Muscle of arm (tissue), 14 donors: ENCODE measurements at places on chromosomes 2 and 18. TPM values are rescaled to one million over a fixed set of nuclear protein-coding genes. Genes with fewer than 3 reads are reported as not detected.

The M1AP gene
- polyA plus RNA-seq: 0.23 TPM

The ADAM23 gene
- 18.3 TPM for polyA plus RNA-seq

The FKBP1B gene
- 1.9 TPM for polyA plus RNA-seq

The KCNG3 gene
- not detected for polyA plus RNA-seq

The GREB1L gene
- polyA plus RNA-seq: 14.1 TPM

The PMAIP1 gene
- 91.5 TPM for polyA plus RNA-seq

The CLEC4F gene
- 0.13 TPM for polyA plus RNA-seq

The SERPINB4 gene
- 2.2 TPM for polyA plus RNA-seq

The AGXT gene
- polyA plus RNA-seq: not detected

The UGT1A4 gene
- not detected for polyA plus RNA-seq

The RAB31 gene
- polyA plus RNA-seq: 33.0 TPM

The TUBA3E gene
- polyA plus RNA-seq: not detected

The C2orf74 gene
- 29.5 TPM for polyA plus RNA-seq

The IL37 gene
- polyA plus RNA-seq: not detected

DNA sequence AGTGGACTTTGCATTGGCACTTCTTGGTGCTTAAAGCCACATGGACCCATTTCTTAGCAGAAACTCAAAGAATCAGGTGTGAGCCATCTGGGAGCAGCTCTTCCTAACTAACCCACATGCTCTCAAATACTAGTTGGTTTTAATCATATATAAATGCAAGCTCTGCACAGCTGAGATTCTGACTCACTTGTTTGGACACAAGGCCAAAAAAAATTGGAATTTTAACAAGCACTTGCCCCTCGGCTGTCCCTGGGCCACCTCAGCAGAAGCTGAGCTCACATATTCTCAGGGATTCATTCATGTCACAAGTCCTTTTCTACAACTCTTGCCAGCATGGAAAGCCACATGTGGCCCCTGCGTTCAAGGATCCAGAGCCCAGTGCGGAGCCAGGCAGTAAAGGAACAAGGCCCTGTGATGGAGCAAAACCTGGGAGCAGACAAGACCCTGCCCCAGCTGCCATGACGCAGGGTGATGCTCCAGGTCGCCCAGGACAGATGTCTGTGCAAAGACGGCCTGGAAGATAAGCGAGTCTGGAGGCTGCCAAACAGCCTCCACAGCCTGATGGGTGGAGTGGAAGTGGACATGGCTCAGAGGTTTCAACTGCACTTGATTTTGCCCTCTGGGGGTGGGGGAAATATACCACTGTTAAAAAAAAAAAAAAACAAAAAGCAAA lies 266.5 kb downstream of the EIPR1 start:
- no peak for DNase-seq

DNA sequence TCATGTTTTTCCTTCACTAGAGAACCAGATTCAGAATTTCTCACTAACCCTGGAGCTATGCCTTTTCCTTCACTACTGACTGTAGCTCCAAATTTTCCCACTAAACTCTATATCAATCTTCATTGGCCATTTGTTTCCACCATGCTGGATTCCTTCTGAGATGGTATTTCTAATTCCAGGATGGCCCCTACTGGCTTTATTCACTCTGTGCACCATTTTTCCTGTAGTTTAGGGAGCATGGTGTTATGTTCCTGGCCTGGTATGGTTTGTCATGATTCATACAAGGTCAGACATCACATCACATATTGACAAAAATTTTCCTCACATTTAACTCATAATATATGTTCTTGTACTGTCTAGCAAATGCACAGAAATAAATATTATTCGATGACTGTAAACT lies 229.2 kb upstream of the TFPI start:
- no peak for DNase-seq

GRCh38 chr18:703213-703967 lies 9.0 kb downstream of the ENOSF1 start:
- DNase-seq: no peak

- peak; percentile 68 for DNase-seq
Observed at GRCh38 chr18:55300421-55300935, 287.5 kb downstream of the TCF4 start.

DNA sequence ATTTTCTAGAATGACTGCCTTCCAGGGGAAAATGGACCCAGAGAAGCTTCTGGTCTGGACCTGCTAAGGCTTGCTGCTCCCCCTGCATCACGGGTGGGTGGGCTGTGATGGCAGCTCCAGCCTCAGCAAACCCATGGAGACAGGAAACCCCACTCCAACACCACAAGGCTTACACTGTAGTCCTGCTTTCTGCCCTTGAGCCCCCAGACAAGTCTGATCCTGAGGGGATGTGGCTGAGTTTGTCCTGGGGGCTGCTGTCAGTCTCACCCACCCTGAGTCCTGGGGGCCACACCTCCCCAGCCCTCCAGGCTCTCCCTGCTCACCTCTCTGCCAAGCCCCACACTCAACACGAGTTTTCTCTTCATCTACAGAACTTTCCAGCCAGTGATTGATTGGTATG lies 279.4 kb downstream of the EIPR1 start:
- no peak for DNase-seq

GRCh38 chr2:142175813-142176338 lies 45.1 kb upstream of the LRP1B start:
- no peak for DNase-seq

DNA sequence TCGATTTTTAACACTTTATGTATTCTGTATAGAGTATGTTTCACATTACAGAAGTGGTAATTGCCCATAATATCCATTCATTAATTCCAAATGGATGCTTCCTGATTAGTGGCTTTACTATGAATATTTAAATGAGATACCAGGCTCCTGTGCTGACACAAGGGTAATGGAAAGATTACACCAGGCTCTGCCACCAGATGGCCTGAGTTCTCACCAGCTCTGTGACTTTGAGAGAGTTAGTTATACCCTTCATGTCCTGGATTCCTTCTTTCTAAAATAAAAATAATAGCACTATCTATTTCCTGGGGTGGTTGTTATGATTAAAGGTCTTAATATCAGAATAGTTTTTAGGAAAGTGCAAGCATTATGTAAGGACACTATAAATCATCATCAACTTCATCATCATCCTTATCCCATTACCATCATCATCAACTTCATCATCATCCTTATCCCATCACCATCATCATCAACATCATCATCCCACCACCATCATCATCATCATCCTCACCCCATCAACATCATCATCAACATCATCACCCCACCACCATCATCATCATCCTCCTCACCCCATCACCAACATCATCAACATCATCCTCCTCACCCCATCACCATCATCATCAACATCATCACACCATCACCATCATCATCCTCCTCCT lies 151.8 kb downstream of the DNER start:
- DNase-seq: no peak

DNA sequence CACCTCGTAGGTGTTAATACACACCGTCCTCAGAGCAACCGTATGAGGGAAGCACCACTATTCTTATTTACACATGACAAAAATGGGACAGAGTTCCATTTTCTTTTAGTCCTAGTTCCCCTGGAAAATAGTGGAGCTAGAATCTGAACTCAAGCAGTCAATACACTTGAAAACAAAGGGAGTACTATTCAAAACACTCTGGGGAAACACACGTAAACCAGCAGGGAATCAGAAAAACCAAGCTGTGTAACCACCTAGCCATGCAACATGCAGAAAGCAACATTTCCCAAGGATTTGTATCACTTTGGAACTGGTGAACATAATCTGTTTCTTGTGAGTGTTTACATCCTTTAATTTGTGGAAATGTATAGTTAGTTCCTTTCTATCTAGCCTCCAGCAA lies 208.2 kb downstream of the UBE2E3 start:
- no peak for DNase-seq

DNA sequence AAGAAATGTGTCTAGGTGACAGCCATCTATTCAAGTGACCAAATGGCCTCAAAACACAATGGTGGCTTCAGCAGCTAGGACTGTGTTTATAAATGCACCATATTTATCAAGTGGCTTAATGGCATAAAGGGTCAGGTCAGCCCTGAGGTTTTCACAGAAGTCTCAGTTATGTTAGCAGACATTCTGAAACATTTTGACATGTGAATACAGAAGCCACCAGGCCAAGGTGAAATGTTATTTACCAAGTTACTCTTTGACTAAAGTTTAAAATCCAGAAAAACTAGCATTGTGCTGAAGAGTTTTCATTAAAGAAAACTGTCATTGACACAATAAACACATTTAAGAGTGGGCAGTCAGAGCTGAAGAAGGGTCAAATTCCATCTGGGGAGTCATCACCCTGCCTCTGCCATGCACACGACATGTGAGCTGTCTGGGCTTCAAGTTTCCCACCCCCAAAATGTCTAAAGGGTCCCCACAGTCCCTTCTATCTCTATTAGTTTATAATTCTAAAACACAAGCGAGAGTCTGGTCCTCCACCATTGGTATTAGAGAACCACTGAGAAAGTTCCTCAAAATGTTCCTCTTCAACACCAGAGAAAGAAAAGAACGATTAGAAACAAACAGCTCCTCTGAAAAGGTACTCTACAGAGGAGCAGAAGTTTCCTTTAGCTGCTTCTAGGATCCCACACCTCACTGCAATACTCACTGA lies 77.5 kb upstream of the FZD5 start:
- DNase-seq: no peak

DNA sequence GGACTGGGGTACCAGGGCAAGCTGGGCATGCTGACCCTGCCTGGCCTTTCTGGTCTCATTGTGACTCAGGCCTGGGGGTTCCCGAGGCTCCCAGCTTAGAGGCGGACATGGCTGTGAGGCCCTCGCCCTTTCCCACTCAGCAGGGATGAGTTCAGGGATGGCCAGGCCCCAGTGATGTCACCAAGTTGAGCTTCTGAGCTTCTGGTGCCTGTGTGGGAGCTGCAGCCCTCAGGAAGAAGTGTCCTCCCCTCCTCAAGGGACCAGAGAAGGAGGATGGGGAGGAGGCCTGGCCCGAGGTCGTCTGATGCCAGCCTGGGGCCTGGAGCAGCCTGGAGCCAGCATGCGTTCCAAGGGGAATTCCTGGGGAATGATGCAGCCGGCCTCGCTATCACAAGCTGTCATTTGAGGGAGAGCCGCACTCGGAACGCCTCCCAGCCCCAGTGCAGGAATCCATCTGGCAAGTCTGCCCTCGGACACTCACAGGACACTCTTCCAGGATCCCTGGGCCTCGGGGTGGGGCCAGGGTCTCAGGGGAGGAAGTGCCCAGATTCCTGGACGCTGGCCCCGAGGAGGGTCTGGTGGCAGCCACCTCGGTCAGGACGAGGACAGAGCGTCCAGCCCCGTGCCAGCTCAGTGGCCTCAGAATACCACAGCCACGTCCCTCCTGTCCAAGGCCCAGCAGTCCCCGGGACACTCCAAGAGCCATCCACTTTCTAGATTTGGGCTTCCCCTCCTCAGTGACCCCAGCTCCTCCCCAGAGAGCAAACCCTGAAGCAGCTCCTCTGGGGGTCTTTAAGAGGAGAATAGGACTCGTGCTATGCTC lies 61.2 kb upstream of the GPC1 start:
- peak; percentile 41 for DNase-seq

- DNase-seq: no peak
Observed at GRCh38 chr2:74696829-74697228, 42.8 kb downstream of the SEMA4F start.

DNA sequence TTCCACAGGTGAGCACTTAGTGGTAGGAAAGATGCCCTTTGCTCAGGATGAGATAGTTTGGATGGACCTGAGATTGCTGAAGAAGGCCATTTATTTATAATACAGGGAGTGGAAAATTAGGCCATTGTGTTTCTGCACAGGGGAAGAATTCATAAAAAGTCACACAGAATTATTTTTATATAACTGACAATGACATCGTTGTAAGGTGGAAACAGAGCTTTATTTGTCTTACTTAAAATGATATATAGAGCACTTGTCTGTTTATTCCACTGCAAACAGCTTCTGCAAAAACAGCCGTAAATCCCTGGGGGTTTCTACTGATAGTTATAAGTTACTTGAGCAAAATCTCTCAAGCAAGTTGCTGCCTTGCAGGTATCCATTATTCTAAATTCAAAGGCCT lies 158.1 kb upstream of the ZNF521 start:
- no peak for DNase-seq

DNA sequence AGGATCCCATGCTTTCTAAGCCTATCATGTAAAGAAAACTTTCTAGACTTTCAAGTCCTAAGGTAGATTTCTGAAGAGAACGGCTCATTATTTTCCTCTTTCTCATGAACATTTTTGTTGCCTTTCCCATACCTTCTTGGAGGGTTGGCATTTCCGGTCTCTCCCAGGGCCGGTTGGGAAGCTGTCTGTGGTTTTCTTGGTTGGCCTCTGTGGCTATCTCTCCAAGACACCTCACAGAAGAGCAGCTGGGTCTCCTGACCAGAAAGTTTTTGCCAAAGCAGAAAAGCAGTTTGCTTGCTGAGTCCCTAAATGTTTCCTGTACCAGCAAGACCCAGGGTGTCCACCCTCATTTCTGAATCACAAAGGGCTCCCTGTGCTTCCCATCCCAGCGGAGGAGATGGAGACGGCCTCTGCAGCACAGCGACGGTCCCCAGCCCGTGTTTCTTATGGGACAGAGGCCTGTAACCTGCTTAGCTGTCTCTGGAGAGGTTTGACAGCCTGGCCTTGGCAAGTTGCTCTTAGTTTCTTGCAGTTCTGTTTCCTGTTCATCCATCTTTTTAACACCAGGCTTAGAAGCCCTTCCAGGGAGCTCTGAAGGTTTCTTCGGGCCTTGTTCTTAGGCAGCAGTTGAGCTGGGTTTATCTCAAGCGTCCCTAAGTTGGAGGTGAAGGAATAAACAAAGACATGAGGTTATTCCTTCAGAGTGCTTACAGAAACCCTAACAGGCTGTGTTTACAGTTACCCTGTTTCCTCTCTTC lies 39.8 kb downstream of the GREB1 start:
- no peak for DNase-seq

DNA sequence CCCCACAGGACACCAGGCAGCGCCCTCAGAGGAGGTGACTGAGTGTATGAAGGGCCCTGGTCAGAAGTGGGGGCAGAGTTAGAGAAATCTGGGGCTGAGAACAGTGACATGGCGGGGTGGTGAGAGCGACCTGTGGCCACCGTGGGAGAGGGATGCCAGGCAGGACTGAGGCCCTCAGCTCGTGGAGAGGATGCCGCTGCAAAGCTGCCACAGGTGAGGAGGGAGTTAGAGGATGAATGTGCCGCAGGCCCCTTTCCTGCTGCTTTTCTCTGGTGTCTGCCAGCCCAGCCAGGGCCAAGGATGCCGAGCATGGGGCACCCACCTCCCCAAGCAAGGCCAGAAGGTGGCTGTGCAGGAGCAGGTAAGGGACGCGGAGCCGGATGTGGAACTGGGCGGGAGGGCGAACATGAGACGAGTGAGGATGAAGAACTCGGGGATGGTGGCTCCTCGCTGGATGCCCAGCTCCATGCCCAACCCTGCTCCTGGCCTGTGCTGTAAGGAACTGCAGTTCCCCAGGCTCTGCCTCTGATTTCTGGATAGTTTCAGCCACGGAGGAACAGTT lies 269.2 kb upstream of the HDAC4 start:
- no peak for DNase-seq

DNA sequence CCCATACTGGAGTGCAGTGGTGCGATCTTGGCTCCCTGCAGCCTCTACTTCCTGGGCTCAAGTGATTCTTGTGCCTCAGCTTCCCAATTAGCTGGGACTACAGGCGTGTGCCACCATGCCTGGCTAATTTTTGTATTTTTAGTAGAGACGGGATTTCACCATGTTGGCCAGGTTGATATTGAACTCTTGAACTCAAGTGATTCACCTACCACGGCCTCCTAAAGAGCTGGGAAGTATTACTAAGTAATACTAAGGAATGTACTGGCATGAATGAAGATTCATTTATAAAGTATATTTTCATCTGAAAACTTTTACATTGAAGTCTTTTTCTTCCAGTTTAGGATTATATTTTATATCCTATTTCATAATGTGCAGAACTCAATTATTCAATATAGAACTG lies 38.1 kb downstream of the NUP35 start:
- DNase-seq: no peak
